ENCODE measurements at places on chromosomes 11 and 22.

GRCh38 chr22:24983151-24983550 lies 30.6 kb downstream of the KIAA1671 start:
- DNase-seq = no peak

DNA sequence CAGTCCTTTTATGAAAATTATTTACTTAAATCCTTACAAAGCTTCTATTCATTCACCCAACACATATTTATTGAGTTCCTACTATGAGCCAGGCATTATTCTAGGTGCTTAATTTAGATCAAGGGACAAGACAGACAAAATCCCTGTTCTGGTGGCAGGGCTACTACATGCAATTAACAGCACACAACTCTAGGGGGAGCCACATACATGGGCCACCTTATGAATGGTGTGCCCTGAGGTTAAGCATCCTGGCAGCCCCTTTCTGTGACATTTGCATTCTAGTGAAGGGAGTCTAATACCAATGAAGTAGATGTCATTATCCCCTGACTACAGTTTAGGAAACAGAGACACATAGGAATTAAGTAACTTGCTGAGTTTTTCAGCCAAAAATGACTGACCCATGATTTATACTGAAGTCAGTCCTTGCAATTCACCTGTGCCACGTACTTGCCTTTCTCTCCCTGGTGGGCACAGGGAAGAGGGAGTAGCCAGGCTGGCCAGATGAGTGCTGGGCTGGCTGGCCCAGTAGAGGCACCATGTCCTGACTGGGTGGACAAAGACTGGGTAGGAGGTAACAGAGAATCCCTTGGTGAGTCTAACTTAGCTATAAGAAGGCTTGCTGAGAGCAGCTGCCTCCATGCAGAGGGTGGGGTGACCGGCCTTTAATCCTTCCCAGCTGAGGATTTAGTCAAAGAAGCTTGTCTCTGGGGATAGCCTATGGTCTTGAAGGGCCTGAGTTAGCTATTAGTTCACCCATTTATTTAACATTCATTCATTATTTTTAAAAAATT lies 52.0 kb upstream of the ELF5 start:
- no peak for DNase-seq

- DNase-seq = no peak
Observed at GRCh38 chr22:25053153-25053805, 100.8 kb downstream of the KIAA1671 start.

DNA sequence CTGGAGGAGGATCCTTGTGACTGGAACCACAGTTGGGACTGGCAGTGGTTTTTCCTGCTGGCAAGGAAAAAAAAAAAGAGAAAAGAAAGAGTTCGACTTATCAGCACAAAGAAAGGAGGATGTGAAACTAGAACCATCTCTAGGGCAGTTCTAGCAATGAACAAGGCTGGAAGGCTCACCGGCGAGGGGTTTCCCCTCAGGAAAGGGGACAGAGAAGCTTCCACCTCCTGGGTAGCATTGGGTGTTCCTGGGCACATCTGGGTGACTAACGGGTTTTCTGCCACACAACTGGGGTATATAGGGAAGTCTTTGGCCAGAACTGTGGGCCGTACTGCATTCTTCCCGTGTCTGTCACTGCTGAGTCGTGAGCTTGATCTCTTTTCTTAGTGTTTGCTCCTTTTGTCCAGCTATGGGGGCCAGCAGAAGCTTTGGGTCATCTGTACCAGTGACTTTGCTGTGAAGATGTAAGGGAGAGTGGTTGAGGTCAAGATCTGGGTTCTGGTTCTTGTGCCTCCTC lies 109.4 kb upstream of the OR4B1 start:
- DNase-seq = peak; percentile 36

DNA sequence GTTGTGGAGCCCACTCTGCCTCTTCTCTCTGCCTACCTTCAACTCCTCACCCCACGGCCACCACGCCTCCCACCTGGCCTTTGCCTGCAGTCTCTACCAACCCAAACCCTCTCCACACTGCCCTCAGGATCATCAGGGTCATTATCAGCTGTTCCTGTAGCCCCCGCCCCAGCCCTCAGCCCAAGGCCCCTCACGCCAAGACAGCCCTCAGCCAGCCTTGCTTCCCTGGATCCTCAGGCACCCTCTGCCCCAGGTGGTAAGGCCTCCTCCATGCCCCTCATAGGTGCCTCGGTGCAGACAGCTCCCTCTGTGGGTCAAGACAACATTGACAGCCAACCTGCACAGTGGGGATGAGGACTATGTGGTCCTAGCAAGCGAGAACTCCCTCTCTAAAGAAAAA lies 1.7 kb downstream of the SBF1 start:
- DNase-seq = no peak

DNA sequence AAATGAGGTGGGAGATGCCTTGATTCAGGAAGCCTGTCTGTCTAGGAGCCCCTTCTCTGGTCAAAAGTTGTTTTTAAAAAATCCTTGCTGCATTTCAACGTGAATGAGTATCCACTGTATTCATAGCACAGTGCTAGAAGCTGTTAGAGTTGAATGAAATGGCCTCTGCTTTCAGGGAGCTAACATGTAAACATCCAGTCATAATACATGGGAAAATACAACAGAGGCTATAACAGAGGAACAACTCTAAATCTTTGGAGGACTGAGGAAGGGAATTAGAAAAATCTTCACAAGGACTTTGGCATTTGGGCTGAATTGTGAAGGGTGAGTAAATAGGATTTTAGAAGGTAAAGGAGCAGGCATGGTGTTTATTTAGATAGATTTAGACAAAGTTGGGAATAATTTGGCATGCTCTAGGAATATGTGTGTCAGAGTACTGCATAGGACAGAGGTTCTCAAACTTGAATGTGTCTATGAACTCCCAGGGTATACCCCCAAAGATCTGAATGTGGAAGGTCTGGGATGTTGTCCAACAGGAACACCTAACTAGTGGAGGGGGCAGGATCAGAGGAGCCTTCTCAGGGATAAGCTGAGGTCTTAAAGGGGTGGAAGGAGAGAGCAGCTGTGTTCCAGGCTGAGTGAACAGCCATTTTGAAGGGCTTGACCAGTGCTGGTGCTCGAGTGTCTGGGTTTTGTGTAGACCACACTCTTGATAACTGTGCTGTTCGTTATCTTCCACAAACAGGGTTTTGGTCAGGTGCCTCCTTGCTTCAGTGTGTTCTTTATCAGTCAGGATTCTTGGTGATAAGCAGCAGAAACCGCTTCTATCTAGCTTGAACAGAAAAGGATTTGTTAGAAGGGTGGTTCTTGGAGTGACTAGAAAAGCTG lies 12.7 kb downstream of the SREBF2 start:
- DNase-seq = no peak

GRCh38 chr11:134356656-134357544 lies 25.1 kb downstream of the GLB1L2 start:
- DNase-seq = no peak

DNA sequence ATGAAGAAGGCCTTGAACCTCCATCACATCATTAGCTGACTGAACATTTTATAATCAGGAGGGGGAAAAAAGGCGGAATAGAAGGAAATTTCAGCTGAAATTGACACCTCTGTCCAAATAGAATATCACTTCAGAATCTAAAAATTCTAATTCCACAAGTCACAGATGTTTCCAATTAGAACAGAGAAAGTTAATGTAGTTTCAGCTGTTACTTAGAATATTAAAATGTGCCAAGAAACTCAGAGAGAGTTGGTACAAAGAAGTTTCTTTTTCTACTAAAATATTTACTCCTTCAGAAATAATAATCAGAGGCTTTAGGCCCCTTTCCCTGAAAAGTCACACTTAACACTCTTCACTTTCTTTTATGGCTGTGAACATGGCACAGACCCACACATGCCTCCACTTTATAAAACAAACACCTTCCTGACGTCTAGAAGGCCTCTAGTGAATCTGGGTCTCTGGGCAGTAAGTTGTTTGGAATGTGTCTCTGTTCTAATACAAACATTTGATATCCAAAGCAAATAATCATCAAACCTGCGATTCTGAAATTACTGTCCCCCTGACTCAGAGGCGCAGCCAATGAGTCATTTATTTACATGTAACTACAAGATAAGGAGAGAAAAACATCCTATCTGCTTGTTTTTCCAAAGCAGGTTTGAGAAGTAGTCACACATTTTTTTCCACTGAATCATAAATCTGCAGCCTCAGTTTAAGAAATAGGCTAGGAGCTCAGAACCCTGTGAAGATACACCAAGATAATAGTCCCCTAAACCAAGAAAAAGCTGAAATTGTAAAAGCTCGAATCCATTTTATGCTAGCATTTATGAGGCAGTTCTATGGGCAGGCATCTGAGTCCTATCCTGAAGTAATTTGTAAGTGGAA lies 148.4 kb downstream of the ME3 start:
- DNase-seq = no peak

DNA sequence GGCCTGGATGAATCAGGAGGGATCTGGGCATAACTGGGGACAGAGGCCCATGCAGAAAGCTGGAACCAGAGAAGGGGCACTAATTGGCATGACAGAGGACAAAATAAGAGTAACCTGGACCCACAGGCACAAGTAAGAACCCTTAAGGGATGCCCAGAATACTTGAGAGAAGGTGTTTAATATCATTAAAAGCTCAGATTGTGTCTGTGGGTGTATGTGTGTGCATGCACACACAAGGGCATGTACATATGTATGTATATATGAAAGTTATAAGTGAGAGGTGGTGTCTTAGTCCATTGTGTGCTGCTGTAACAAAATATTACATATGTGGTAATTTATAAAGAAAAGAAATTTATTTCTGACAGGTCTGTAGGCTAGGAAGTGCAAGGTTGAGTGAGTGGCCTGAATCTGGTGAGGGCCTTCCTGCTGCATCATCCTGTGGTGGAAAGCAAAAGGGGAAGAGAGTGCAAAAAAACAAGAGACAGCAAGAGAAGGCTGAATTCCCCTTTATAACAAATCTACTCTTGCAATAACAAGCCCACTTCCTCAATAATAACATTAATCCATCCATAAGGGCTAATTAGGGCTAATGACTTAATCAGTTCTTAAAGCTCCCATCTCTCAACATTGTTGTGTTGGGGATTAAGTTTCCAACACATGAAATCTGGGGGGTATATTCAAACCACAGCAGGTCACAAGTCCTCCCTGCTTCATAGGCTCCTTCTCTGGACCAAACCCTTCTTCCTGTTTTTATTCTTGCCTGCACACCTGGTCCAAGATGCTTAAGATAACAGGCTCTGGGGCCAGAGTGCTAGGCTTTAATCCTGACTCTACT lies 68.3 kb upstream of the POU2AF2 start:
- no peak for DNase-seq

DNA sequence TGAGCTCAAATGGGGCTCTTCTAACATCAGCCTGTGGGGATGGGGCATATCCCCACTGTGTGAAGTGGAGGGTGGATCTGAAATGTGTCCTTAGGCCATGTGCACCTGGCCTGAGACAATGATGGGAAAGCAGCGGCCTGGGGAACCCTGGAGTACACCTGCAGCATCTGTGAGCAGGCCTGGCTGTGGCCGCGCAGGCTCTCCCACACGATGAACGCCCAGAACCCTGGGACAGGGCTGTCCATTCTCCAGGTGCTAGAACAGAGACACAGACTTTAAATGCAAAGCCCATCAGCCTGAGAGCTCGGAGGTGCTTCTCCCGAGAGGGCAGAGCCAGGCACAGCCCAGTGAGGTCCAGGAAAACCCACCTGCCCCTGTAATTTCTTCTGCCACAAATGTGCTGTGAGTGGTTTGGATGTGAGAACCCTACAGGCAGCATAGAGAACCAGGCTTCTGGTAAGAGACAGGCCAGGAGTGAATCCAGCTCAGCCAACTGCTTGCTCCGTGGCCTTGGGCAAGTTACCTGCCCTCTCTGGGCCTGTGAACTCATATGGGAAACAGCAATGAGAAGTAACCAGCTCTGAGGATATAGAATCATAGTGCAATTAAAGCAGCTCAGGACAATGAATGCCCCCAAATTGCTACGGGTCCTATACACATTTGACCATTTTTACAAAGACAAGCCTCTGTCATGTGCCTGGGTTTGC lies 167.9 kb downstream of the SHANK2 start:
- DNase-seq = no peak

DNA sequence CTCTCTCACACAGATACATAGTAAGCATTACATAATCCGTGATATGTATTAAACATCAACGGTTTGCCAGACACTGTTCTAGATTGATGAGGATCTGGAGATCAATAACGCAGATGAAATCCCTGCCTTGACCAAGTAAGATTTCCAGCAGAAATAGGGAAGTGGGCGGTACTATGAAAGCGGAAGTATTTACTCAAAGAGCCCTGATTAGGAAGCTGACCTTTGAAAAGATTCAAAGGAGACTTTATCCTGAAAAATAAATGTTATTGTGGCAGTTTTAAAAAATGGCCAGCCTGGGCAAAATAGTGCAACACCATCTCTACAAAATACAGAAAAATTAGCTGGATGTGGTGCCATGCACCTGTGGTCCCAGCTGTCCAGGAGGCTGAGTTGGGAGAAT lies 26.8 kb downstream of the GAB2 start:
- no peak for DNase-seq

DNA sequence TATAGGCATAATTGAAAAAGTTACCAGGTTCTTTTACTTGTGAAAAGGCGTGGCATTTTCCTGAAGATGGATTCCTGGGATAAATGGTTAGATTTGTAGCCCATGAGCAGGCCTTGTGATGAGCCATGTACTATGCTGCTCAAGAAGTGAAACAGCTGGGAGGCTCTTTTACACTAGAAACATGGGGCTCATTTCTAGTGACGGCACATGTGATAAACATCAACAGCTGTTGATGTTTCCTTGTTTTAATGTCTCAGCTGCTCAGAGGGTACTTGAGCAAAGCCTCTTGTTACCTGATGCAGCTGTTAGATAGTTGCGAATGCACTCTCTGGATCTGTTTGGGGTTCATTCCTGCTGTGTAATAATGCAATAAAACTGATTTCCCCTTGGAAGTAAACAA lies 396.8 kb downstream of the GUCY1A2 start:
- DNase-seq = no peak

- DNase-seq = no peak
Observed at GRCh38 chr11:124791626-124792341, 8.4 kb downstream of the MSANTD2 start.

Measured in GM19239 (cell line).